ENCODE measurements at places on chromosomes 11 and 22.

GRCh38 chr11:107696140-107696539 lies 15.7 kb downstream of the SLN start:
- DNase-seq, result no peak

DNA sequence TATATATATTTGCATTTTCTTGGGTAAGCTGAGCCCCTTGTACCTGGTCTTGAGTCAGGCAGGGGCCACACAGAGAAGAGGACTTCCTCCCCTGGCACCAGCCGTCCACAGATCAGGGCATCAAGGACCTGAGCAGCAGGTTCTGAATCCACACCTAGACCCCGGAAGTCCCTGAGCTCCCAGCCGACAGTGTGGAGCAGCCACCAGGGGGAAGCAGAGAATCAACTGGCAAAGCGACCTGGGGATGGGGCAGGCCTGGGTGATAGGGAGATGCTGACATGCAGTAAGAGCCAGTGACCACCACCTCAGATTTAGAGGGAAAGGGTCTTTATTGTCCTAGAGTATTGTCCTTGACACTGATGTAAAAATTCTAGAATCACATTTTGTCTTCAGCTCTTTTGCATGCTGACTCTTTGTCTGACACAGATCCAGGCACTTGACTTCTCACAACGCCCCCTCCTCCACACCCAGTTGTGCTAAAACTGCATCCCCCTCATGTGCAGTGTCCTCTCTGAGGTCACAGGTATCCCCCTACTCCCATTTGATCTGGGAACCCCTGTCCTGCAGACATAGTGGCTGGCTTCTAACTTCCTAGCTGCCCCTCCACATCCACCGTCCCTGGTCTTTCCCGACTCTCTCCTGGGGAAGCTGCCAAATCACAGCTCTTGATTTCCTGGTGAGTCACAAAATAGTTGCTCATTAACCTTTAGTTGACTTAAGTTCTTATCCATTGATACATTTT lies 109.3 kb downstream of the GGTLC2 start:
- DNase-seq, result peak; percentile 12

- no peak for DNase-seq
These were observed 119.0 kb downstream of the PARVA start for GRCh38 chr11:12496181-12497025.

- DNase-seq, result peak; percentile 82
These were observed 18.2 kb downstream of the CALCB start for GRCh38 chr11:15091625-15092024.

DNA sequence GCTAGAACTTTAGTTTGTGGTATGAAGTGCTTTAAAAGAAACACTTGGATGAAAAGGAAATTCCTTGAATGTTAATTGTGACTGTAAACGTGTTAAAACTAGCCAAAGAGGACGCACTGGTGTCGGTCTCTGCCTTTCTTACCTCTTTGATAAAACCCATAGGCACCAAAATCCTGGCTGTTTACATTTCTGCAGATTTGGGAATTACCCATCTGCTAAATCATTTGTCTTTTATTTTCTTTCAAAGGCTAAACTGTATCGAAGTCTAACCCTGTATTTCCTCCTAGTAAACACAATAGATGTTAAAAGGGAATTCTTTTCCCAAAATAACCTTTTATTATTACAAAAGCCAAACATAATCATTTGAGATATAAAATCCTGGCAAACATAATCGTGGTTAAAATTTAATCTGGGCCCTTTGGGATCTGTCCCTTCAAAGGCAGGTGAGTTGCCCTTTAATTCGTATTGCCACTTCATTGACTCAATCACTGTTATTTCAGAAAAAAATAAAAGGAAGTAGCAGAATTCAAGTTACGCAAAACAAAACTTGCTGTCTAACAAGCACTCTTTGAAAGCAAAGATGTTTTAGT lies 2.4 kb downstream of the RASSF10 start:
- DNase-seq, result no peak

GRCh38 chr11:61534933-61535839 lies 26.6 kb downstream of the LRRC10B start:
- no peak for DNase-seq

Data from NCI-H2107 (cell line).